ENCODE measurements at places on chromosomes 7 and 10.
A peak's percentile ranks its signal among the peaks of the same experiment; 100 is the strongest.

DNA sequence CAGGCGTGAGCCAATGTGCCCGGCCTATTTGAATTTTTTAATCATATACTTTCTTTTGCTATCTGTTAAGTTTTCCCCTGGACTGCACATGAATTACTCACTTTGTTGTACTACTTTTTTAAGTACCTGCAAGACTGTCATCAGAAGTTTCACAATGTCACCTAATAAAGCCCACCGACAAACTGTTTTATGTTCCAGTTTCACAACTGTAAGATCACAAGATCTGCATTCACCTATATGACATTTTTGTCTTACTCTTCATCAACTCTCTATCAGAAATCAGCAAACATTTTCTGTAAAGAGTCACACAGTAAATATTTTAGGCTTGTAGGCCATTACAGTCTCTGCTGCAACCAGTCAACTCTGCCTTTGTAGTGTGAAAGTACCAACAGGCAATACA is 88.5 kb downstream of the ZNF33B start:
- no peak for DNase-seq

DNA sequence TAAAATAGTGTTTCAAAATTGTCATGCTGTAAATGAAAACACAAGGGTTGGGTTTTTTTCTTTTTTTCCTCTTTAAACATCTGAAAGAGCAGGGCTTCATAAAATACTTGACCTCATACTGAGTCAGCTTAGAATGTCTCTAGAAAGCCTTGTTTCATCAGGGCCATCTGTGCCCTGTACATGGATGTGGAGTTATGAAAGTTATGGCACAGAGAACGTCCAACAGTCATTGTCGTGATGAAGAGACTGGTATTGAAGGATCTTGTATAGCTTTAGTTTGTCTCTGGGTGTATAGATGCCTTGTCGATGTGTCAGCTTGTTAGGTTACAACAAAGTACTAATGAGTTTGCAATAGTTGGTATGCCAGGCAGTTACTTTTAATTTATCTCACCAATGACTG is 127.3 kb downstream of the FAM204A start:
- peak; percentile 46 for DNase-seq

DNA sequence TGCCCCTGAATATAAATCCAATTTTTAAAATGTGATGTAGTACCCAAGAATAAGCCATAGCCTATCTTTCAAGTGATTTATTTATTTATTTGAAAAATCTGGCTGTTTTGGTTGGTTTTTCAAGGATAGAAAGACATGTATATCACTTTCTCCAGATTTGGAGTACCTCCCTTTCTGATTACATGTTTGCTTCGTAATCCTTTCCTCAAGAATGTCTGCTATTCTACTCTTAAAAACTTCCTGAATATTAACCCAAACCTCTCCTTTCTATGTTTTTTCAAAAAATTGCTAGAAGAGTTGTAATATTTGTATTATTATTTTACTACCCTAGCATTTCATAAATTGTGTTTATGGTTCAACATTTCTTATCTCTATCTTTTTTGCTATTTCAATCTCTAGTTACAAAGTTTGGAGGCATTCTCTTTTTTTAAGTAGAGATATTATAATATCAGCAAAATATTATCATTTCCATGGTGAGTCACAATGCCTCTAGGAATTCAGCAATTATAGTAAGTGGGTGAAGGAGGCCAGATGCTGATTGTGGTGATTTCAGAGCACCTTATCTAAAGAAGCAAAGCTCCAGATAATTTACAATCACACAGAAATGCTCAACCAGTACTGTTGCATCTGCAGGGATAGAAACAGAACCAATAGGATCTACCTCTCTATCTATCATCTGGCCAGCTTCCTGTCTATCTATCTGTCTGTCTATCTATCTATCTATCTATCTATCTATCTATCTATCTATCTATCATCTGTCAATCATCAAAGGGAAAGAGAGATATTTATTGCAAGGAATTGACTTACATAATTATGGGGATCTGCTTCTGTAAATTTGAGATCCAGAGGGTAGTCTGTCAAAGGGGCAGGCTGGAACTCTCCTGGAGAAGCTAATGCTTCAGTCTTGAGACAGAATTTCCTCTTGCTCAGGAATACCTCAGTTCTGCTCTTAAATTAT is 412.5 kb upstream of the SEMA3C start:
- DNase-seq = peak; percentile 17

DNA sequence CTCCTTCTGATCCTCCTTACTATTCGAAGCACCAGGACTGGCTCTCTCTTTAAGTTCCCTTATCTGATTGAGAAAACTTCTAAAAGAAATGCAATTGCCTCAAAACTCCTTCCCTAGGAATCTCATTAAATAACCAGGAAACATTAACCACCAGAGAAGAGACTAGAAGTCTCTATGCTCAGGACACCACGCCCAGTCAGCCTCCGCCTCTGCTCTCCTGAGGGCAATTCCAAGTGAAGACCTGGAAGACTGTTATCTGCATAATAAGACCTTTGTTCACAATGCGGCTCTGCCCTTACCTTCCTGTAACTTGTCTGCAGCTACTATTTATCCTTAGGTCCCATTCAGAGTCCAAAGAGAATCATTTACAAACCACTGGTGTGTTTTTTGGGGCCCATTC is 78.8 kb downstream of the ELMO1 start:
- DNase-seq = no peak

- no peak for DNase-seq
These were observed 27.9 kb downstream of the TFPI2 start for GRCh38 chr7:93862651-93863050.

- DNase-seq = no peak
These were observed 21.2 kb upstream of the SFTPD start for GRCh38 chr10:79970062-79970461.

DNA sequence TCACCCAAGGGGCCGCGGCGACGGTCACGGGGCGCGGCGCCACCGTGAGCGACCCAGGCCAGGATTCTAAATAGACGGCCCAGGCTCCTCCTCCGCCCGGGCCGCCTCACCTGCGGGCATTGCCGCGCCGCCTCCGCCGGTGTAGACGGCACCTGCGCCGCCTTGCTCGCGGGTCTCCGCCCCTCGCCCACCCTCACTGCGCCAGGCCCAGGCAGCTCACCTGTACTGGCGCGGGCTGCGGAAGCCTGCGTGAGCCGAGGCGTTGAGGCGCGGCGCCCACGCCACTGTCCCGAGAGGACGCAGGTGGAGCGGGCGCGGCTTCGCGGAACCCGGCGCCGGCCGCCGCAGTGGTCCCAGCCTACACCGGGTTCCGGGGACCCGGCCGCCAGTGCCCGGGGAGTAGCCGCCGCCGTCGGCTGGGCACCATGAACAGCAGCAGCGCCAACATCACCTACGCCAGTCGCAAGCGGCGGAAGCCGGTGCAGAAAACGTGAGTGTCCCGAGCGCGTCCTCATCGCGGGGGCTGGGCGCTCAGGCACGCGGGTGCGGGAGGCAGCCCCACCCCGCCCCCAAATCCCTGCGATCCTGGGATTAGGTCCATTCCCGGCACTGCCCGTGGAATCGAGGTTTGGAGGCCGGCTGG is 509 bp downstream of the AHR start:
- DNase-seq = peak; percentile 73

GRCh38 chr10:108862676-108863350 is 1060.5 kb downstream of the XPNPEP1 start:
- peak; percentile 37 for DNase-seq

- DNase-seq = peak; percentile 30
These were observed 4.9 kb downstream of the PFKFB3 start for GRCh38 chr10:6207658-6208057.

GRCh38 chr7:17685141-17685540 is 255.2 kb downstream of the SNX13 start:
- DNase-seq = no peak

- DNase-seq = no peak
These were observed 10.7 kb upstream of the DPYSL4 start for GRCh38 chr10:132175907-132176581.

DNA sequence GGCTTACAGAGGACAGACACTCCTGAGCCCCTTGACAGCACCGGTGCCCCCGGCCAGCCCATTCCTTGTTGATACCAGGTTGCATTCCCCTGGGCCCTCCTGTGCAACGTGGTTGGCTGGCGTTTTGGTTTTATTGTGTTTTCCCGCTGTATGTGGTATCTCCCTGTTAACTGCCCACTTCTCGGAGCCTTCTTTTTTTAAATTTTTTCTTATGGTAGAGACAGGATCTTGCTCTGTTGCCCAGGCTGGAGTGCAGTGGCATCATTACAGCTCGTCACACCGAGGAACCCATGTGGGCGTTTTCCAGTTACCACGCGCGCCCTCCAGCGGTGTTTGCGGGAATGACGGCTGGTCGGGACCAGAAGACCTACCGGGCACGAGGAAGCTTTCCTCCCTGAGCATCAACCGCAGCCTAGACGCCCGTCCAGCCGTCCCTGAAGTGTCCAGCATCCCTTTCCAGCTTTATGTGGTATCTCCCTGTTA is 16.9 kb upstream of the ZFAND2A start:
- DNase-seq = peak; percentile 71

DNA sequence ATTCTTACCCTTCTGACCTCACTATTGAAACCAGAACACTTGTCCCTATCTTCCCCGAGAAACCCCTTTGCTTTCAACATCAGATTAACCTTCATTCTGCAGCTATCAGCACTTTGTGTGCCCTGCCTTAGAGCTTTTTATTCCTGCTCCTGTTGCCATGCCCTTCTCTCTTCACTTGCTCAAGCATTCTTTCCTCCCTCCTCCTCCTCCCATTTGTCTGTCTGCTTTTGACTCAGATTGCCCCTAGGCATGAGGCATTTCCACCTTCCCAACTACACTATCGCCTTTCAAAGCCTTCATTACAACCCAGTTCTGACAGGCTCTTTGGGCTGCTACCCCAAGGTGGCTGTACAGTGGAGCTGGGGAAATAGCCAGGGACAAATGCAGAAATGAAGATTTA is 143.3 kb downstream of the SLC25A13 start:
- no peak for DNase-seq

GRCh38 chr10:88999625-89000024 is 9.0 kb downstream of the FAS start:
- peak; percentile 24 for DNase-seq

DNA sequence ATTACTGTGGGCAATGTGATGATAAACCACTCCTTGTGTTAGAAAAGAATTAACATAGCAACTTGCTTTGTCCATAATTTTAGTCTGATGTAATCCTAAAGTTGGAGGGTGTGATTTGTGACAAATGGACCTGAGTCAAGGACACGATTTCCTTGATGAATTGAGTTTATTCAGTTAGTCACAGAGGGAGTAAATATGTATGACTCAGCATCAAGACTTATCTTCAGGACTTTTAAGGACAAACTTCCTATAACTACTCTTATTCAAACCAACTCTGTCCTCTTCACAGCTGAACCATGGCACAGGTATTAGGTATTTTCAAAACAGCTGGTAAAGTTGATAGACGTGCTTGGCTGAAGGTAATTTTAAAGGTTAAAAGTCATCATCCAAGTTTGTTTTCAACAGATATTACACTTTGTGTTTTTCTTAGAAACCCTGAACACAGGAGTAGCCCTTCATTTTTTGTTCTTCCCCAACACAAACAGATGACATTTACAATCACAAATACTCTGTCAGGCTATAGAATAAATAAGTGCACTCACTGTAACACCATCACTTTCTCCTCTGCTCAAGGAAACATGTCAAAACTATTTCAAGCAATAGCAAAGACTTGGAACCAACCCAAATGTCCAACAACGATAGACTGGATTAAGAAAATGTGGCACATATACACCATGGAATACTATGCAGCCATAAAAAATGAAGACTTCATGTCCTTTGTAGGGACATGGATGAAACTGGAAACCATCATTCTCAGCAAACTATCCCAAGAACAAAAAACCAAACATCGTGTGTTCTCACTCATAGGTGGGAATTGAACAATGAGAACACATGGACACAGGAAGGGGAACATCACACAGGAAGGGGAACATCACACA is 54.5 kb downstream of the COA1 start:
- DNase-seq = peak; percentile 93

DNA sequence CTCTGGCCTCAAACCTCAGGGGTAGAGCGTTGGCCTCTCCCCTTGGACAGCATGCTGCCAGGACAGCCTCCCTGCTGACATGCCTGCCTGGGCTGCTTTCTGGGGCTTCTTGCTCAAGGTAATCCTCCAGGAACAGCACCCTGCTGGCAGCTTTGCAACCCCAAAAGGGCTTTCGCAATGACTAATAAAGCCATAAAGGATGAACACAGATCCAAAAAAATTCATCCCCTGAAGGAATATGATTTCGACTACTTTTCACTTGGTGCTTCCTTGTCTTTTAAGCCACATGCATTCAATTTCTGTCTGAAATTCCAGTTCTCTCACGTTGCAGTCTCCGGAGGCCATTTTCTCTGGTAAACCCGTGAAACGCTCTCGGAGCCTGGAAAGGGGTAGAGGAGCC is 15.1 kb upstream of the SH3PXD2A start:
- DNase-seq = peak; percentile 81

DNA sequence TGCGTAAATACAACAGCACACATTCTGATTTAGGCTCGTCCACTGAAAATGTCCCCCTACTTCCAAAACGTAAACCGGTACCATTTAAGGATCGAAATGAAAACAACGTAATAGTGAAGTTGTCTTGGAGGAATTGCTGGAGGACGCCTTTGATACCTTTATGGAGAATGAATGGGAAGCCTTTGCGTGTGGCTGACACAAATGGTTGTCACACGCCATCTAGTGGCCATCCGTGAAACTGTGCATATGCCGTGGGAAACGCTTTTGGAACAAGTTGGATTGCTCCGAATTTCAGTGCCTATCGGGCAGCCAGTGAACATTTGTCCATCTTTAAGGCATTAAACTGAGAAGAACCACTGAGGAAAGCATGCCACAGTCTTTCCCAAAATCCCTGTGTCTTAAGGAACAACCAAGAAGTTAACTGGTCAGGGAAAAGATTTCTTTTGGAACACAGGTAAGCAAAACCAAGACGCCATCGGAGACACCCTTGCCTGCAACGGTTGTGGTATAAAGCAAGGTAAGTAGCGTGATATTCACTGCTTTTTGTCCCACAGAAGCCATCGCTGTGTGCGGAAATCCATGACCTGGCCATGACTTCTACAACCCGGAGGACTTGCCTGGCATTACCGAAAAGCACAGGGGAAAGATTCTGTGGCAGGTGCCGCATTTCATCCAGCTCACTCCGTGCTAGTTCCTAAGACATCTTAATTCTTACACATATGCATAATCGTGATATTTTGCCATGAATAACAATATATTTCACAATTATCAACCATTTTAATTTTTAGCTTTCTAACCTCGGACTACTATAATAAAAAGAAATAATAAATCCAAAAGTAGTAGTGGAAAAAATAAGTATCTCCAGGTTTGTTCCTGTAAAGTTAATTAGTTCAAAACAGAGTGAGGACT is 100.6 kb downstream of the FAM204A start:
- peak; percentile 82 for DNase-seq

GRCh38 chr10:58976254-58976653 is 200.2 kb upstream of the PHYHIPL start:
- no peak for DNase-seq

- peak; percentile 91 for DNase-seq
These were observed 682.7 kb upstream of the IGFBP3 start for GRCh38 chr7:46603780-46604179.

GRCh38 chr7:72268090-72268489 is 144.0 kb downstream of the CALN1 start:
- no peak for DNase-seq

DNA sequence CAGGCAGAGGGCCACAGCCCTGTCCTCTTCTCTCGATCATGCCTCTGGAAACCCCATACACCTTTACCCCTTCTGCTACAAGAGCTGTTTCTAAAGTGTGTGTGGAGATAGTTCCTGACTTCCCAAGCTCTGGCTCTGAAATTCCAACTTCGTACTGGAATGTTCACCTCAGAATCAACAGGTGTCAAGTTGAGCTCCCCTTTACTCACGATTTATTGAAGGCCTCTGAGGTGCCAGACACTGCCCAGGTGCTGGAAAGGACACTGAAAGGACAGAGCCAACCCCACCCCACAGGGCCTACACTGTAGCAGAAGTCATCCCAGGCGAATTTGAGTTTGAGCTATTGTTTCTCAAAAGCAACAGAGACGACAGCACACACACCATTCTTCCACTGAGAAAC is 209.9 kb upstream of the FRMD4A start:
- no peak for DNase-seq

All from GM23248 (cell line).